ENCODE measurements at places on chromosomes 4 and X.

GRCh38 chrX:115503099-115503498 lies 57.9 kb upstream of the PLS3 start:
- no peak for DNase-seq

GRCh38 chr4:82886147-82886942 lies 4.6 kb downstream of the SEC31A start:
- DNase-seq = no peak

- no peak for DNase-seq
Observed at GRCh38 chrX:136630881-136631280, 17.1 kb upstream of the CD40LG start.

DNA sequence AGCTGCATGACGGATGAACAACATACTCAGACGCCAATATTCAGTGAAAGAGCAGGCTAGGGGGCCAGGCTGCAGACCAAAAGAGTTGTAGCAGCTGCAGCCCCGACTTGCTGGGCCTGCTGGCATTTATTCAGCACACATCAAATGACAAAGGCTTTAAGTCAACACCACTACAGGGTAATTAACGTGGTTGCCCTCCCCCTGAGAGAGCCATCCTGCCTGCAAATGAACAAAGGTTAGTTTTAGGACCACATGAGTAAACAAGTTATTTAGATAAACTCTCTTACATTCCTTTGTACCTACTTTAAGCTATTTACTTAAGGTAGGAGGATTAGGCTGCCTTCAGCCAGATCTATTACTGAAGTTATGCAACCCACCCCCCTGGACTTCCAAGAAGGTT lies 1329.1 kb downstream of the PCDH18 start:
- DNase-seq = no peak

DNA sequence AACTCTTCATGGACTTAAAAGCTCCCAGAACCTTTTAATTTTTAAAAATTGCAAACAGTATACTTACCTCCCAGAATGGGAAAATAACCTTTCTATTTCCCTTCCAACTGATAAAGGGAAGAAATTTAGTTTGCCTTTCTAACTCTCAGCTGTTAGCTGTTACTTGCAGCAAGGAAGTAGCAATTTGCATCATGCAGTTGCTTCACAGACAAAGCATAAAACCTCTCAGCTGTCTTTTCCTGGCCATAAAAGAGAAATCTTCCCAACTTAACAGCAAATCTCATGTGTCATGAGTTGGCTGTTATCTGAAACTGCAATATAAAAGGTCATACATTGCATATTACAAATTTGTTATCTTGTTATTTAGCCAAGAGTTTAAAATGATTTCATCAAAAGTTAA lies 18.4 kb downstream of the C4orf17 start:
- DNase-seq = no peak

DNA sequence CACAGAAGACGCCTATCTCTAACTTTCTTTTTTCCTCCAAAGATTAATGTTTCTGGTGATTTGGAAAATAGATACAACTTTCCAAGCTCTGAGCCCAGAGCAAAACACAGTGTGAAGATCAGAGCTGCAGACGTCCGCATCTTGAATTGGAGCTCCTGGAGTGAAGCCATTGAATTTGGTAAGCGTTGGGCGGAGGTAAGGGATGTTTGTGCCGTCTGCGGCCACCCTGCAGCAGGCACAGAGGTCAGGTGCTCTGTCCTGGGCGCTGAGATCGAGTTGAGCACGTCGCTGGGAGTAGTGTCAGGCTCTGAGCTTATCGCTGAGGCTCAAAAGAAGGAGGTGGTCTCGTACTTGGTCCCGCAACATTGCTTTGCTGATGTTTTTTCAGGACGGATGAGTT lies 31.8 kb downstream of the CSF2RA start:
- DNase-seq = no peak

DNA sequence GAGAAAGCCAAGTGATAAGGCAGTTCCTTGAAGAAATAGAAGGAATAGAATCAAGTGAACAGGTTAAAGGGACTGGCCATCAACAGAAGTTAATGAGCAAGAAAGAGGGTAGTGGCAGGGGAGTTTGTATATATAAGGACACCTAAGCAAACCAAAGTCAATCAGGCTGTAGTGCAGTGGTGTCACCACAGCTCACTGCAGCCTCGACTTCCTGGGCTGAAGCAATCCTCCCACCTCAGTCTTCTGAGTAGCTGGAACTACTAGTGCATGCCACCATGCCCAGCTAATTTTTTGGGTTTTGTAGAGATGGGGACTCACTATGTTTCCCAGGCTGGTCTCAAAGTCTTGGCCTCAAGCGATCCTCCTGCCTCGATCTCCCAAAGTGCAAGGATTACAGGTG lies 15.9 kb downstream of the ACOT9 start:
- no peak for DNase-seq

GRCh38 chr4:152321923-152322322 lies 214.0 kb downstream of the FBXW7 start:
- DNase-seq = no peak

- no peak for DNase-seq
Observed at GRCh38 chr4:19791422-19792123, 460.1 kb upstream of the SLIT2 start.

GRCh38 chr4:184375027-184375426 lies 99.3 kb downstream of the IRF2 start:
- DNase-seq = no peak

DNA sequence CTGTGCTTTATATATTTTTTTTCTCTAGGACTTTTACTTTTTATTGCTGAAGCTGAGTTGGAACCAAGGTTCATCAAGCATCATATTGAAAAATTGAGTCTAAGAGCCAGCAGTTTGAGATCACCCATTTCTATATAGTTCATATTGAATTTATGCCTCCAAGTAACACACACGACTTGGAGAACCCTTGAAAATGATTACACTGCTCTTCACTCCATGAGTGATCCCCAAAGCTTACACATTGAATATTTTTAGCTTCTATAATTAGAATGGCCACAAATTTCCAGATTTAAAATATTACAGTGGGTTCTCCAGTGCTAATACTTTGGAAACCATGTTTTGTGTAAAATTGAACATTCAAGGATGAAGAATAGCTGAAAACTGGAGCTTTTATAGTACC lies 144.4 kb upstream of the SLC4A4 start:
- DNase-seq = no peak

GRCh38 chrX:100648458-100649417 lies 4.7 kb downstream of the SRPX2 start:
- DNase-seq = no peak

DNA sequence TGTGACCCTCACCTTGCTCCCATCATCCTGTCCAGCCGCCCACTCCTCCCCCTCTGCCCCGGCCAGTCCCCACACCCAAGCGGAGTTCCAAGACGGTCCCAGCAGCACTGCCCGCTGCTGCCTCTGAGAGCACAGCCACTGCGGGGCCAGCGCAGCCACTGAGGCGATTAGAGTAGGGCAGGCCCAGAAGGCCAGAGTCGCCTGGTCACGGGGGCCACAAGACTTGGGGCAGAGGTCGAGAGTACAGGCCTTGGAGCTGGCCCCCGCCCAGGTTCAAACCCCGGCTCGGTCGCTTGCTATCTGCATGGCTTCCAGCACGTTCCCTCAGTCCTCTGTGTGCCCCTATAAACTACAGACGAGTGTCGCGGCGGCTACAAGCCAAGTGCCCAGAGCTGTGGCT lies 53.2 kb upstream of the ADRA2C start:
- DNase-seq = no peak

GRCh38 chrX:13495232-13495631 lies 74.2 kb upstream of the EGFL6 start:
- no peak for DNase-seq

DNA sequence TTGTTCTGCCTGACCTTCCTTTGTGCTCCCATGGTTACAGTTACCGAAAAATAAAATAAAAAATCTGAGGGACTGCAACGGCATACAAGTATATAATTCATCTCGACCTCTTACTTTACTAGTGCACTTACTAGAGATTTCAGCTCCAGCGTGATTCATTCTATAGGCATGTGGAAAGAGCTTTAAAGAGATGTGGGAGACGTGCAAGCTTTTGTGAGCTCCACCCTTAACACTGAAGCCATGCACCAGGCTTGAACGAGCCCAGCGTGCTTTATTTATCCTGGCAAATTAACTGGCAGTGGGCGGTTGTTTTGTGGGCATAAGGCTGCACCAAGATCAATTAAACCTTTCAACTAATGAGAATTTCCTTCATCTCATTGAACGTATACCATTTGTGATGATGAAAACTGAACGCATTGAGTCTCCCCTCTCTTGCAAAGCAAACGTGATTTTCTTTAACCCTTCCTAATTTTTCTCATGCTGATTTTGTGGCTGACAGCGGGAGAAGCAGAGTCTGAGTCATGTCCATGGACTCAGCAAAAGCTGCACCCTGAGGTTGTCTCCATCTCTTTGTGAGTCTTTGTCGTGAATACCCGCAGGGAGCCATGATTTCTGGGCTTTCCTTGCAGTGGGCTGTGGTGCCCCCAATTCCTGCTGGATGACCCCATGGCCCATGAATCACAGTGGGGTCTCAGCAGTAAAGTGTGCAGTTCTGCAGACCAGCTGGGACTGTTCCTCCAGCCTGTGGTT lies 60.1 kb downstream of the MXRA5 start:
- no peak for DNase-seq

GRCh38 chr4:61004651-61005170 lies 195.4 kb upstream of the ADGRL3 start:
- no peak for DNase-seq

DNA sequence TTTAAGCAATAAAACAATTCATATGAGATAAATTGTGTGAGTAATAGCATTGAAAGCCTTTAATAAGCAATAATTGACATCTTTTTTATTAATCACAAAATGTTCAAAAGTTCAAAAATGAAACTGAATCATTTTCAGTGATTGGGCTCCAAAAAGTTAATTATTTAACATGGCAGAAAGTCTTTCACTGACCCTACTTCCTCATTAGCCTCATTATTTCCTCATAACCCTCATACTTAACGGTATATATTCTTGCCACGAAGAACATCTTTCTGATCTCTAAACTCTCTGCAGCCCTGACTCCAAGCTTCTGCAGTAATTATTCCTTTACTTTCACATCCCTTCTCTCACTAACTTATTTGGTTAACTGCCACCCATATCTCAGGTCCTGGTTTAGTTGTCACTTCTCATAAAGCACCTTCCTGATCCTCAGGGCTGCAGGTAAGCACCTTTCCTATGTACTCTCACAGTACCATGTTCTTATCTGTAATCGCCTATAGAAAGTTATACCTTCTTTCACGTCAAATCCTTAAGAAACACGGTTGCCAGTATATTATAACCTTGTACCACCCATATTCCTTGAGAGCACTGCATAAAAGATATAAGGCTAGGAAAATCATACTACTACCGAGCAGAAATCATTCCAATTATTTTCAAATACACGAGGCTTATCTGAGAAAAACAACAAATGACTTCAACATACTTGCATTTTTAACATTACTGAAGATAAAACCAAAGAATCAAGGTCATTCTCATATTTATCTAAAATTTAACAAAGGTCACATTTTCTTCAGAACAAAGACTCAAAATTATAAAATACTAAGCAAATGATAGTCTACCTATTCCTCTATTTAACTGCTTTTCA lies 72.2 kb downstream of the PPP3CA start:
- DNase-seq = no peak

GRCh38 chr4:28772066-28772465 lies 1911.4 kb downstream of the STIM2 start:
- DNase-seq = no peak

DNA sequence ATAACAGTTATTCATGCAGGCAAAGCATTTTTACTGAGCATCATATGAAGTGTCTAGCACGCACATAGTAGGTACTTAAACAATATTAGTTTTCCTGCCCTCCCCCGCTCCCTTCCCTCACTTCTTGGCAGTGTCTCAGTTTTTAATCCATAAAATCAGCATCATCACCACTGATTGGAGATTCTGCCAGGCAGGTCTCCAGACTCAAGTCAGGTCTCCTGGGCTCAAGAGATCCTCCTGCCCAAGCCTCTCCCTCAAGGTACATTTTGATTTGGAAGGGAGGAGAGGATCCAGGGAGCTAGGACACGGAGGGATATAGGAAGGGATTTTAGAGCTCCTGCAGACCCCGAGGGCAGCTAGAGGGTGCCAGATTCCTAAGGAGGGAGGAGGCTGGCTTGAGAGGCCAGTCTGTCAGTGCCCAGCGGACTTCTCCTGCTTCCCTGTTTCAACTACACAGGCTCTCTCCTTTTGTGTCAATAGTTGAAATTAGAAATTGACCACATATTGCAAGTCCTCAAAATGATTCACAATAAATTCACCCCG lies 4.4 kb upstream of the FAT1 start:
- no peak for DNase-seq

DNA sequence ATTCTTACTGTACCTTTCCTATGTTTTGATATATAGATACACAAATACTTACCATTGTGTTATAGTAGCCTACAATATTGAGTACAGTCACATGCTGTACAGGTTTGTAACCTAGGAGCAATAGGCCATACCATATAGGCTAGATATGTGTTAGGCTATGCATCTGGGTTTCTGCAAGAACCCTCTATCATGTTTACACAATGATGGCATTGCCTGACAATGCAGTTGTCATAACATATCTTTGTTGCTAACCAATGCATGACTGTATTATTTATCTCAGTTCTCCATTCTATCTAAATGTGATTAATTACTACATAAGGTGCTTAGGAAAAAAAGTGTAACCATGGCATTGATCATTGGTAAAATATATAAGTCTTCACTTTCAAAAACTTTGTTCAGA lies 10.0 kb upstream of the SPCS3 start:
- no peak for DNase-seq

DNA sequence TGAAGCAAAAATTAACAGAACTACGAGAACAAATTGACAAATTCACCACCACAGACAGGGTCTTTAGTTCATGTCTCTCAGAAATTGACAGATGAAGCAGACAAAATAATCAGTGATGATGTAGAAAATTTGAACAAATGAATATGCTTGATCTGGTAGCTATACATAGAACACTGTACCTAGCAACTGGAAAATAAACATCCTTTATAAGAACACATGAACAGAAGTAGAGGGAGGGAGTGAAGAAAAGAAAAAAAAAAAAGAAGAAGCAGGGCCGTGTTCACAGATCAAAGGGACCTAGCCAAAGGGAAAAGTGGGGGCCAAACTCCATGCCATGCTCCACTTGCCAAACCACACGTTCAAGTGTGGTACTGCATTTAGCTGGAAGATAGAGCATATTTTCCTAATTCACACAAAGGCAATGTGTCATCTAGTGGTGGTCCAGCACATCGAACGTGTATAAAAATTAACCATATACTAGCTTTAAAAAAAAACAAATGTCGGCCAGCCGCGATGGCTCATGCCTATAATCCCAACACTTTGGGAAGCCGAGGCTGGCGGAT lies 5.6 kb upstream of the THOC2 start:
- DNase-seq = no peak

DNA sequence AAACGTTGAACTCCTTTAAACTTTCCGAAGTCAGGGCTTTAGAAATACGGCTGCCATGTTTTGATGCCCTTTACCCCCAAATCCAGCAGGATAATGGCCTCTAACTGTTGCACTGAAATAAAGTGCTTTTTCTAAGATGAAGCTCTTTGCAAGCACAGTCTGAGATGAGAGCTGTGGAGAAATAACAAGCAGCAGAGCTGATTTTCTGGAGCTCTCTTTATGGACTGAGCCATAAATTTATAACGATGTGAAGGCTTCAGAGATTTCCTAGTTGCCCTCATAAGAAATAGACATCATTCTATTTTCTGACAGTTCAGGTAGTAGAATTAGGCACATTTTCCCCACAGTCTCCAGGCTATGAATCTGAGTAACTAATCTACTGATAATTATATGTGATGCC lies 567.3 kb downstream of the PDHA2 start:
- no peak for DNase-seq
